Stimulated activated CD4-positive, alpha-beta T cell treated with anti-CD3 and anti-CD28 coated beads, TNF-alpha, amount 100 ng/mL, for 1 hour (primary cell): ENCODE measurements at places on chromosomes 13 and 19.

GRCh38 chr13:23180711-23181110 is at the start of gene SGCG:
Gene SGCG, plus strand, starts transcription at chr13:23180979. Its CDS starts 22,716 bp downstream, at chr13:23203695.
- no peak for DNase-seq

DNA sequence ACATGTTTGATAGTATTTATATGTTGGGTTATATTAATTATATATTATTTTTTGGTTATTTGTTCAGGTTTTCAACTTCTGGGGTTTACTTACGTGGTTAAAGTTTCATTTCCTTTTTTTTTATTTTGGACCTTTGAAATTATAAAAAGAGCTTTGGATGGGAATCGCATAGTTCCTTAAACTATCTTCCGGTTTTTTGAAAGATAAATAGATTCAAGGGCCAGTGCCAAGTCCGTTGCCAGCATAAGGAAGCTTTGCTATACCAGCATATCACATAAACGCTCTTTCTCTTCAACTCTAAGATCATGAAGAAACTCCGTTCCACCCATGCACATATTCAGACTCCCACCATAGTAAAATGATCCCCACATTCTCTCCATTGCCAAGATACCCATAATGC is 7.4 kb upstream of the OXGR1 start:
- DNase-seq: no peak

DNA sequence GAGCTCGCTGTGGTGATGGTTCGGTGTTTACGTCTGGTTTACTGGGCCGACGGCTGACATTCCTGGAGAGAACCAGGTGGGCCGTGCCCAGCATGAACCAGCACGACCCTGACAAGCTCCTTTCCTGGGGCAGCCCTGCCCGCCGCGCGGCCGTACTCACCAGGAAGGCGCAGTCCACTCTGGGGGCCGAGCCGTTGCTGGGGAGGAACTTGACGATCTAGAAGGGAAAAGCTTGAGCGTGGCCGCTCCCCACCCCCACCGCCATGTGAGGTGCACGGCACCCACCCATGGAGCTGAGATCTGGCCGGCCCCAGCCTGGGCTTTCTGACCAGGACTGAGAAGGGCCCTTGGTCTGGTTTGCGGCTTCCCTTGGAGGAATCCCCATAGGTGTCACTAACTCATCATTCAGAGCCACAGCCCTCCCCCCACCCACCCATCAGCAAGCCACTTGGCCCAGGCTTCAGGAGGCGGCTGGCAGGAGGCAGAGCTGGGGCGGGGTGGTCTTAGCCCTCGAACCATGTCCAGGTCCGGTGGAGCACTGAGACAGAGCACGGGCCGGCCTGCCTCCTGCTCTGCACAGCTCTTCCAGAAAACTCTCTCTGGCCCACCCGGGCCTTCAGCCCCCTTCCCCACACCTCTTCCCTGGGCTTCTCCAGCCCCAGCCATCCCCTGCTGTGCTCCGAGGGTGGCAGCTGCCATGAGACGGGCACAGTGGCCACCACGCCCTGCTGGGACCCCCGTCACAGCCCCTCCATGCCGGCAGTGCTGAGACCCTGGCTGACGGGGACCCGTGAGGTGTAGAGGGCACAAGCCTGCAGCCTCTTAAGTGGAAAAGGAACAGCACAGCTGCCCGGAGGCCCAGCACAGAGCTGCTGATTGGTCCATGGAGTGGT is 6.2 kb downstream of the ATP4B start:
- no peak for DNase-seq

DNA sequence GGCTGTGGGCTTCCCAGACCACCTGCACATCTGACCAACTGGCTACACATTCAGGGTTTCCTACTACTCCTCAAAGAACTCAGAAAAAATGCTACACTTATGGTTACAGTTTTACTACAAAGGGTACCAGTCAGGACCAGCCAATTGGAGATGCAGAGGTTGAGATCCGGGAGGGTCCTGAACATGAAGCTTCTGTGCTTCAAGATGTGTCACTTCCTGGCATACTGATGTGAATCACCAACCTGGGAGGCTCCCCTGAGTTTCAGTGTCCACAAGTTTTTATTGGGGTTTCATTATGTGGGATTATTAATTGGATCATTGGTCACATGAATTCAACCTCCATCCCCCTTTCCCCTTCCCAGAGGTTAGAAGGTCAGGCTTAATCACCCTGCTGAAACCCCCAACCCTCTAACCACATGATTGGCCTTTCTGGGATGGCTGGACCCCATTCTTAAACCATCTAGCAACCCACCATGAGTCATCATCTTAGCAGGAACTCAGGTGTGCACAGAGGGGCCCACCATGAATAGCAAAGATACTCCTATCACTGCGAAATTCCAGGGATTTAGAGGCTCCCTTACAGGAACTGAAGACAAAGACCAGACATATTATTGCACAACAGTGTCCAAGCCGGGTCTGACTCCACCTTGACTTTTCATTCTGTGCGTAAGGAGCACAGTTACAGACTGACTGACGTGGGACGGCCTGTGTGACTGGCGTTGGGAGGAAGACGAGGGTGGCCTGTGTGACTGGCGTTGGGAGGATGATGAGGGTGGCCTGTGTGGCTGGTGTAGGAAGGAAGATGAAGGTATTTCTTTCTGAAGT is 90.7 kb downstream of the ATP8A2 start:
- no peak for DNase-seq

DNA sequence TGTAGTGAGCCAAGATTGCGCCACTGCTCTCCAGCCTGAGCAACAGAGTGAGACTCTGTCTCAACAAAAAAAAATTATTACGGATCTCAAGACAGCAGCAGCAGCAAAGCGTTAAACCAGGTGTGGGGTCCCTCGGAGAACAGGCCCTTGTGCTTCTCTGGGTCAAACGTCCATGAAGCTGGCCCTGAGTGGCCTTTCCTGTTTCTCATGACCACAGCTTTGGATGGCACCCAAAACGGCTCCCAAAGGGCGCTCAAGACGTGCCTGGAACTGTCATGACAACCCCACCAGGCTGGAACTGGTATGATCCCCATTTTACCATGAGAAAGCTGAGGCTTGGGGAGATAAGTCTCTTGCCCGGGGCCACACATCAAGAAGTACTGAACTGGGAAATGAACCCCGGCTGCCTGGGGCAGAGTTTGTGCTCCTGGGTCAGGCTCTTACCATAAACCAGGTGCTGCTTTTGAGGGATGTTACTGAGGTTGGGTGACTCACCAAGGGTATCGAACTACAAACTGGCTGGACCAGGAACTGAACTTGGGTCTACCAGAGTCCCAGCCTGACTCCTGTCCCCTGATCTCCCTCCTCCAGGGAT is 11.6 kb upstream of the SAMD1 start:
- no peak for DNase-seq

DNA sequence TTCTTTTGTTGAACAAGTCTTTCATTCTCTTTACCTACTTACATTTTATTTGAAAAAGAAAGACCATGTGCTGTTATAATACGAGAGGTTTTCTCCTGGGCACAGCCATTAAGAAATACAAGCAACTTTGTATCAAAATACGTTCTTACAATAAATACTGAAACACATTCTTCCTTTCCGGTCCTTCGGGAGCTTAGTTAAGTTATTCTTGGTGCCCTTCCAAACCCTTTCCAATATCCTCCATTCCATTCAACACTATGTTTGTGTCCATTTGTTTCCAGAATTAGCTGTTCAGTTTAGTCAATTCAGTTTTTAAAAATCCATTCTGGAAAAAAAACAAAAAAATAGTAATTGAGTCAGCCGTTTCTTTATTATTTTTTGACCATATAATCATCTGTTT is 746.8 kb upstream of the SLC10A2 start:
- no peak for DNase-seq

DNA sequence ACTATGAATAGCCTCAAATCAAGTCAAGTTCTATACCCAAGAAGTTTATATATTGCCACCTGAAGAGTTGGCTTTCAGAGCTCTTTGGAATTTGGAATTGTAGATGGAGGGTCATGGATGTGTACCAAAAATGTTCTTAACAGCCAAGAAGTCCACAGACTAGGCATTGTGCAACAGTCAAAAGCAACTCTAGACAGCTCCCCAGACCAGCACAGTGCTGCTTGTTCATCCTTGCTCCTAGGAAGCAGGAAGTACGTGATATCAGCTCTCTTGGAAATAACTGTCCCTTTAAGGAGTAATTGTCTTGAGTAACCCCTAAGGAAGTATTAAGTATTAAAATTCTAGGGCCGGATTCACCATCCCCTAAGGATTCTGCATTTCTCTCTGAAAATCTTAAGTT is 30.7 kb upstream of the IL17D start:
- no peak for DNase-seq

- DNase-seq: no peak
Measured at GRCh38 chr13:107734891-107735625, 480.3 kb downstream of the LIG4 start.

DNA sequence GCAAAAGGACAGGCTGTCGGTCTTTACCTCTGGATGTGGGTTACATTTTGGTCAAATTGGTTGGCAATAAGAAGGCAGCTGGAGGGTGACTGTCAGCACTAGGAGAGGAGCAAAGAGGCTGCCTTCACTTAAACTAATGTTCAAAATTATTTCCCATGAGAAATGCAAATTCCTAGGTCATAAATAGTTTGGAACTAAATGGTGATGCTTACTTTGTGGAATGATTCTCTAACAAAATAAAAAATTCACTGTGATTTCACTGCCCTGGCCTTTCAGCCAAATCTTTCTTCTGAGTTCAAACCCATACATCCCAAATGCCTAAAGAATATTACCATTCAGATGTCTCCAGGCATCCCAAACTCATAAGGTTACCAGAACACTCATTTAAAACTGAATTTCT is 25.0 kb upstream of the OXGR1 start:
- no peak for DNase-seq

DNA sequence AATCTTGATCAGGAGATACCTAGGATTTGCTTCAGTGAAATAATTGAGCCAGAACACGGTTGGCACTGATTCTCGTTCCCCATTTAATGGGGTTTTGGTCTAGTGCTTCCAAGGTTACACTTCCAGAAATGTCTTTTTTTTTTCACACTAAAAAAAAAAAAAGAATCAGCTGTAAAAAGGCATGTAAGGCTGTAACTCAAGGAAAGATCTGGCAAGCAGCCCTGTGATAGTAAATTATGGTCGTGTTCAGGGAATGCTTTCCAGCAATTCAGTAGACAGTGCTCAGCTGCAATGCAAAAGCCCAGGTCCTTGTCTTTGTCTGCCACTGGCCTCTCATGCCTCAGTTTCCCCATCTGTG is 27.2 kb upstream of the NDUFS7 start:
- no peak for DNase-seq

- DNase-seq: no peak
Measured at GRCh38 chr19:12891553-12892021, 627 bp downstream of the GCDH start.

DNA sequence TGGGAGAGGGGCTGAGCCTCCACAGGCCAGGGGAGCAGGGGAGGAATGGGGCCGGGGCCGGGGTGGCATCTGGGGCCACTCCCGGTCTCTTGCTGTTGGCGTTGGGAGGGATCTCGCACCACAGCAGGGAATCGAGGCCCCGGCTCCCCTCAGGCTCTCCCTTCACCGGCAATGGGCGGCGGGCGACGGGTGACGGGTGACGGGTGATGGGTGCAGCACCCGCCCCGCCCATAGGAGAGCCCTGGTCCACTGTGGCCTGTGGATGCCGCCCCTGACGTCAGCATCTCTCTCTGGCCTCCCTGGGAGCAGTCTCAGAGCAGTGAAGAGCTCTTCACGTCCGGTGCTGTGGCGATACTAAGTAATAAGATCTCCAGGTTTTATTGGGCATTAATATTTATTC is 133.6 kb downstream of the KDM4B start:
- no peak for DNase-seq

- DNase-seq: no peak
Measured at GRCh38 chr13:32447894-32448623, 20.1 kb upstream of the N4BP2L1 start.

GRCh38 chr13:104106705-104107393 is 1040.6 kb upstream of the SLC10A2 start:
- no peak for DNase-seq

DNA sequence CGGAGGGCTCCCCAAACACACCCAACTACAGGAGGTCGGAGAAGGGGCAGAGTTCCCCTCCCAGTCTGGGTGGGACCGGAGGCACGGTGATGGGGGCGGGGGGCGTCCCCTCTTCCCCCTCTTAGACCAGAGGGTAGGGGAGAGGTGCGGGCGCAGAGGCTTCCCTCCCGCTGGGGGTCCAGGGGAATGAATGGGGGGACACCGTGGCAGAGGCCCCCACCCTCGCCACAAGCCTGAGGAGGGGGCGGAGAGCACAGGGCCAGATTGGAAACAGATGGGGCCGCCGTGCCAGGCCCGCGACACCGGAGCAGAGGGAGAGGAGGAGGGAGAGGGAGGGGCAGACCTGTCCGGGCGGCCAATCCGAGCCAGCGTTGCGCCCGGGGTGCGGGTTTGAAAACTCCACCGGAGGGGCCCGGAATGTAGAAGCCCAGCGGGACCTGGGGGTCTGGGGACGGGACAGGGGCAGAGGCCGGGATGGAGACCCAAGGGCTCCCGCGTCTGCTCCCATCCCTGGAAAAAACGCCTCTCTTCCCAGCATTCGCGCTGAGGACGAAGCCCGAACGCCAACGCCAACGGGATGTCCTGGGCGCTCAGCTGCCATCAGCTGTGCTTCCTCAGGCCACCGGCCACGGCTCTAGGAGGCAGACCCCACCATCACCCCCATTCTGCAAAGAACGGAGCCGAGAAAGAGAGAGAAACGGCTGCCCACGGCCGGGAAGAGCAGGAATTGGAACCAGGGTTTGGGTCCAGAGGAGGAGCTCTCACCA is 46.8 kb downstream of the PTPRS start:
- DNase-seq: no peak

DNA sequence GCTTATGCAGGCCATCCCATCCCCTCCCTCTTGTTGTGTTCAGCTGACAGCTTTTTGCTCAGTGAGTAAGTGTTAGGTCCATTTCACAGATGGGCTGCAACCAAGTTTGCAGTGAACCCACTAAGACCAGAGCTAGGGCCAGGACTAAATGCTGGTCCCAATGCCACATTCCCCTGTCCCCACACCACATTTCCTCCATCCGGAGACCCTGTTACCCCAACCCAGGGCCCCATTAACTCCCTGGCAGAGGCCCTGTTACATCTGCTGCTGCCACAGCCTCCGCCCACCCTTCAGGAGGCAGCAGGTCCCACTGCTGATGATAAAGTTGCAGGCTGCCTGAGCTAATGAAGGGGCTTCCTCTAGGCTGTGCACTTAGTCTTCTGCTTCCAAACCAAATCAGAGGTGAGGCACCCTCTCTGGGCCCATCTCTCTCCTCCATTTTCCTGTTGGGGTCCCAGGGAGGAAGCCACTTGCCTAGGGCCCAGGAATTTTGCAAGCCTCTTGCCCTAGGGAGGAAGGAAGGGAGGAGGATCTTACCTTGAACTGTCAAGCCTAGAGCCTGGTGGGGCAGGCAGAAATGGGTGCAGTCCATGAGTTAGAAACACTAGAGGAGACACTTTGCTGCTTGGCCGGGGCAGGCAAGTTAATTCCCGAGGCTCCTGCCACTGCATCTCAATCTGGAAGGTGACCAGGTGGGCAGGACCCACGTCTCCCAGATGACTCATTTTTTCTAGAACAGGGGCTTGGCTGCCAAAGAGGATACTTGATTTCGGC is 3.4 kb upstream of the USF2 start:
- no peak for DNase-seq

- no peak for DNase-seq
Measured at GRCh38 chr19:14006766-14007562, 844 bp upstream of the RFX1 start.

GRCh38 chr13:113051641-113052040 is 54.0 kb upstream of the F7 start:
- no peak for DNase-seq
